Fibroblast of skin of back (primary cell): ENCODE measurements at places on chromosomes 7 and 10.

- DNase-seq, result no peak
These were observed 102.5 kb downstream of the CYTH3 start for GRCh38 chr7:6169805-6170520.

- DNase-seq, result peak; percentile 77
These were observed 28.9 kb downstream of the MGAM start for GRCh38 chr7:142024547-142024946.

DNA sequence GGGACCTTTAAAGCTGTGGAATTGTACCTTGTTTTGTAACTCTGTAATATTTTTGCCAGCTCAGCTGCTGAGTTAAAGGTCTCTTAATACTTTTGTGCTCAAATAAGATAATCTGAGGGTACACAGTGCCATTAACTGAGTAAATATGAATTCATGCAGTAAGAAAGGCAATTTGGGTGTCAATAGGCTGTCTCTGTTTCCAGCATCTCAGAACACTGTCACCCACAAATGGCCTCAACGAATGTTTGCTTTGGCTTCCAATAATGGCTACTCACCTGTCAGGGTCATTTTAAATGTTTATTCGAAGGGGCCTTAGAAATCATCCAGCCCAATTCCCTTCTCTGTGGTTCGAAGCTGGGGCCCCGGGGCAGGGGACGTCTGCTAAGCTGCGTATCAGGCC is 225.4 kb downstream of the ZMYND11 start:
- no peak for DNase-seq

- no peak for DNase-seq
These were observed 56.6 kb downstream of the VOPP1 start for GRCh38 chr7:55515569-55516279.

GRCh38 chr10:29896053-29896452 is 163.3 kb downstream of the JCAD start:
- peak; percentile 45 for DNase-seq

DNA sequence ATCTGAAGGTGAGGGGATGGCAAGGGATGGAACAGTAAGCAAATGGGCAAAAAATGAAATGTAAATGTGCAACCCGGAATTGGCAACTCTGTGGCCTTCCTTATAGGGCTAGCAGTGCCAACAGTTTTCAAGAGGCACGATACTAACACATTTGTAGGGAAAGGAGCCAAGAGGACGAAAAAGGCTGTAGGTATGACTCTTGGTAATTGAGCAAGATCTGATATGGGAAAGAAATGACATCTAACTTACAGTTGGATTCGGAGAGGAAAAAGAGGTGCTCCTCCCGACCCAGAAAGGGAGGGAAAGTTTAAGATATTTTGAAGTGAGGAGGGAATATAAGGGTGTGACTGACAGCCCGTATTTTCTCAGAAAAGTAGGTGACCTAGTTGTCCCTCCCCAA is 2.1 kb upstream of the CREM start:
- DNase-seq, result no peak

GRCh38 chr10:27637601-27638000 is 108.0 kb downstream of the MKX start:
- DNase-seq, result peak; percentile 16

GRCh38 chr7:1933066-1933750 is 263.1 kb downstream of the ELFN1 start:
- no peak for DNase-seq

GRCh38 chr10:75978213-75978612 is 546.8 kb downstream of the LRMDA start:
- peak; percentile 73 for DNase-seq

DNA sequence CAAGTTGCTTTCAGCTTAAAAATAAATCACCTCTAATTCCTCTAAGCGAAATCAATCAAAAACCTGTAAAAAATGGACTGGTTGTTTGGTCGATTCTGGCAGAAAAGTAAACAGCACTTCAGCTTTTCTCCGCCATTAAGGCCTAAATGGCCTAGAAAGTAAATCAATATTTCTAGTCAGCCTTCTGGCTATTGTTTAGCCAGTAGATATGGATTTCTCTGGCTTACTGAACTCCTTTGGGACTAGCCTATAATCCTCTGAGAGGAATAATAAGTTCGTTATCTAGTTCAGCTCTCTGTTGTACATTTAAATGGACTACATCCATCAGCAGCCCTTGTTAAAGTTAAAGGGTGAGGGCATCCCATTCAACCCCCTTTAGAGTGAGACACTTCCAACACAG is 400.1 kb upstream of the ETV1 start:
- DNase-seq, result no peak

- no peak for DNase-seq
These were observed 146.7 kb upstream of the SP4 start for GRCh38 chr7:21281193-21281592.

DNA sequence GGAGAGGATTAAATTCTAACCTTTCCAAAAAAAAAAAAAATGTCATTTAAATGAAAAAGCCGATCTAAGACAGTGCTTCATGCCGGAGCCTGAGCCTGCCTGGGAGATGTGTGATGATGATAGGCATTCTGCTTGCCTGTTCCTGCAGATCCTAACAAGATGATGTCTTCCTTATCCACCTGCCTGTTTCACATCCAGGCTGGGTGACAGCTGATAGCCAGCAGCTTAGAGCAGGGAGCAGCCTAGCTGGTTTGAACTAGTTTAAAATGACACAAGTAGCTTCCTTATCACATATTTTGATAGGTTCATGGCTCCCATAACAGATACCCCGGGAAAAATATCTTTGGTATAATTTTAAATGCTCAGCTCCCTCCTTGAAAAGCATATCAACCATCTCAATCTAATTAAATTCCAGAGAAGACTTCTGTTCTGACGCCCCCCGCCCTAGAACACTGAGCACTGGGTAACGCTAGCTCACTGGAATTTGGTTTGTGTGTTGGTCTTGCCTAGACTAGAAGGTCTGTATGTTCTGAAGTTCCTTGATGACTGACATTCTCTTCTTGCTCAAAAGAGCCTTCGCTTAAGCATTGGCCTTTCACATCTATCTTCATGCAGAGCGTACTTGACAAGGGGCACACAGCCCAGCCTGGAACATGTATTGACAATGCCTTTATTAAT is 96.9 kb upstream of the FGFR2 start:
- DNase-seq, result no peak

- DNase-seq, result no peak
These were observed at the start of gene WEE2 for GRCh38 chr7:141708351-141708750. Gene WEE2, plus strand, starts transcription at chr7:141708353. Its CDS starts 406 bp downstream, at chr7:141708759.

- no peak for DNase-seq
These were observed 17.5 kb downstream of the FAM20C start for GRCh38 chr7:209906-210305.

DNA sequence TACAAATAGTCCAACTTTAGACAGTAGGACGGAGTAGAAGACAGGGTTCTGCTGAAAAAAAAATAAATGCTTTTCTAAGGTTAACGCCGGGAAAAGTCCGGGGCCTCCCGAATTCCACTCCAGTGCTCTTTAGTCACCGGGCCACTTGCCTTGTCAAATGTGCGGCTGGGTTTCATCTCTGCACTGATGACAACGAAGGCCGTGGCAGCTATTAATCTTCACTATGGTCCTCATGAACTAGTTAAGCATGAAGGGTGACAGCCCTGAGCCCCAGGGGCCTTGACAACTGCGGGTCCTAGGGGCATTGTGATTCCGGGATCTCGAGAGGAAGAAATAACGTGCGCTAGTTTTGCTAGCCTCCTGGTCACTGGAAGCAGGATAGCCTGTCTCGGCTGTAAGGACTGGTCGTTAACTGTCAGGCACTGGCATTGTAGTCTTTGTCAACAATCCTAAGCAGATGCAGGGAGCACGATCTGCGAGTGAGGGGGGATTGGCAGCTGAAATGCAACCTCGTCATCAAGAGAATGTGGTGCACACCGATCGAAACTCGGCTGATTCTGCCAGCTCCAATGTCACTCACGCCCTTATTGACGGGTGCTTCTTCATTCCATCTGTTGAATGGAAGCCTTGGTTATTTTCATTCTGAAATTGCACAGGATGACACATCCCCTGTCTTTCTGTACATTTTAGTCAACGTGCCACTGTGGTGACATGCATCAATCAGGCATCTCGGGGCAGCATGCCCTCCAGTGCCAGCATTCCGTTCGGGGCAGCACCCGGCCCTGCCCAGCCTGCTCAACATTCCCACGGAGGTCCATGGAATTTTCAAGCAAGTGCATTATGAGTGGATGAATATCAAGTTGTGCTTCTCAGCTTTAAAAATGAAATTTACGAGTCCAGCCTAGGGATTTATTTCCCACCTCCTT is 51.6 kb upstream of the MGMT start:
- DNase-seq, result no peak

- peak; percentile 47 for DNase-seq
These were observed 6.5 kb upstream of the DENND2A start for GRCh38 chr7:140646931-140647647.

- peak; percentile 22 for DNase-seq
These were observed 384.7 kb upstream of the FZD8 start for GRCh38 chr10:36026656-36027390.

GRCh38 chr7:151895631-151896031 is 18.7 kb upstream of the PRKAG2 start:
- no peak for DNase-seq

DNA sequence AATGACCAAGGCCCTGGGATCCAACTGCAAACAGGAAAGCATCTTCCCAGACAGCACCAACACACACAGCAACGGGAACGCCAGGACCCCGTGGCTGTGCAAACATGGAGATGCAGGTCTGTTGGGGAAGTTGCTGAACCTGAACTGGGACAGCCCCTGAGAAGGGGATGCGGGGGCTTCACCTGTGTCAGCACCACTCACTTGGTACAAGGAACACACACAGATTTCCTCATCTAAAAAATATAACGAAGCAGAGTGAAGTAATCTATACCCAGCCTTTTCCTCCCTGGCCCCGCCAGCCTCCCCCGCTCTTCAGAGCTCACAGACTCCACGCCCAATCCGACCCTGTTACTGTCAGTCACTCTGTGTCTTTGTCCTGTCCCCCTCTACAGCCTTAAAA is 93.0 kb downstream of the PTPRN2 start:
- DNase-seq, result no peak

- DNase-seq, result no peak
These were observed 21.2 kb upstream of the OR2AE1 start for GRCh38 chr7:99898023-99898357.

DNA sequence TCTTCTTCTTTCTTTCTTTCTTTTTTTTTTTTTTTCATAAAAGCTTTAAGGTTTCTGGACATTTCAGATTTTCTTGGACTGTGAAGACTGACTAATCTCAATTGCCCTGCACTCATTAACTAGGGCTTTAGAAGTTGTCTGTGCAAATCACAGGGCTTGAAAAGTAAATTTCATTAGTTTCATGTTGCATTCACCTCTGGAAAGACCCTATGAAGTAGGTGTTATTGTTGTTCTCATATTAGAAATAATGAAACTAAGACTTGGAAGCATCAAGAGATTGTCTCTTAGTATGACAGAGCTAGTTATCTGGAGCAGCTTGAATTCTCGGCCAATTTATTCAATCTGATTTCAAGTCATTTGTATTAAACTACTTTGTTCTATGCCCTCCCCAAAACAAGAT is 28.2 kb upstream of the SEMA3D start:
- no peak for DNase-seq

- DNase-seq, result peak; percentile 81
These were observed 29.6 kb downstream of the SKIDA1 start for GRCh38 chr10:21495752-21496342.

- no peak for DNase-seq
These were observed 123.5 kb upstream of the SHH start for GRCh38 chr7:155935726-155936125.

DNA sequence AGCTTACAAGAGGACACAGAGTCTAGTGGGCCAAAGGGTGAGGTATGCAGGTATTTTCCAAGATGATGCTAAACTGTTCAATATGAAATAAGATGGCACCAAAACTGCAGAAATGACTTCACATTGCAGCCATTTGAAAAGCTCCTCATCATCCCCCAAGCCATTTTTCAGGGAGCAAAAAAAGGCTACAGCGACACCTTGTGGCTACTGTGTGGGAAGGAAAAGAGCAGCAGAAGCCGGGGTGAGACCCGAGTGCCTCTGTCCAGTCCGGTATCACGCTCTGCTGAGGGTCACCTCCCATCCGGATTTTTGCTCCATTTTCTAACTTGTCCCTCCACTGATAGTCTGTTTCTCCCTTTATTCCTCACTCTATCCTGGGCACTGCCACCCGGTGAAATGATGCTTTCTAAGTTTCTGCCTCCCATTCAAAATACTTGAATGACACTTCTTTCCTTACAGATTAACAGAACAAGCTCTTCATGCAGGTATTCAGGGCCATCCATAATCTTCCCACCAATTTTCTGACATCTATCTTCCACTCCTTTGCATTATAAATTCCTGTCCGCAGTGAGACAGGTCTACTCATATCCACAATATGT is 220.2 kb downstream of the DGKI start:
- DNase-seq, result peak; percentile 63

GRCh38 chr7:131285556-131285955 is 42.1 kb upstream of the MKLN1 start:
- no peak for DNase-seq

GRCh38 chr10:90041585-90041984 is 340.2 kb downstream of the KIF20B start:
- DNase-seq, result no peak

DNA sequence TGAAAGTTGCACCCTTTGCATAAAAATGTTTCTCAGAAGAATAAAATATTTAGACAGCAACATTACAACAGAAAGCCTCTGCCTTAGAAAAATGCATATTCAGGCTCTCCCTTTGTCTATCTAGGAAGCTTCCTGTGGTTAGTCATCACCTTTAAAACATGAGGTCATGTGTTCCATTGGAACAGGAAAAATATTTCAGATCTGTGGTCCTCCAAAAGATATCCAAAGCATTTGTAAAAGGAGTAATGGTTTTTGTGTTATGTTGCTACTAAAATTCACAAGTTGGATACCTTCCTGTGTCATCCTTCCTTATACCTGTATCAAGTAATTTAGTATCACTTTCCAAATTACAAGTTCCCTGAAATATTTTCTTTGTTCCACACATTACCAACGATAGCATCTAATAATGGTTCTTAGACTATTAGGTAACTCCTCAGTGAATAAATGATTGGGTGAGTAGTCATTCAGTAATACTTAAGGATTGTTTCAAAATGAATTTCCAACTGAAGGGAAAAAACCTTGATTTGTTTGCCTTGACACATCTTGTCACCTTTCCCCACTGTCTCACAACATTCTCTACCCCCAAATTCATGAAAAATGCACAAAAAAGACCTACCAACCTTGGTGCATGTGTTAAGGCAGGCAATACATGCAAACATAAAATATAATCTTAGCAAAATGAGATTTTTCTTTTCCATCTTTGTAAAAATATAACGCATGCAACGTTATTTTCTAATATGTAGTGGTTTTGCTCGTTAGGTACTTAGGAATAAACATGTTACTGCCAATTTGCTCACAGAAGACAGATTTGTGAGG is 19.7 kb upstream of the RHOBTB1 start:
- DNase-seq, result peak; percentile 83

DNA sequence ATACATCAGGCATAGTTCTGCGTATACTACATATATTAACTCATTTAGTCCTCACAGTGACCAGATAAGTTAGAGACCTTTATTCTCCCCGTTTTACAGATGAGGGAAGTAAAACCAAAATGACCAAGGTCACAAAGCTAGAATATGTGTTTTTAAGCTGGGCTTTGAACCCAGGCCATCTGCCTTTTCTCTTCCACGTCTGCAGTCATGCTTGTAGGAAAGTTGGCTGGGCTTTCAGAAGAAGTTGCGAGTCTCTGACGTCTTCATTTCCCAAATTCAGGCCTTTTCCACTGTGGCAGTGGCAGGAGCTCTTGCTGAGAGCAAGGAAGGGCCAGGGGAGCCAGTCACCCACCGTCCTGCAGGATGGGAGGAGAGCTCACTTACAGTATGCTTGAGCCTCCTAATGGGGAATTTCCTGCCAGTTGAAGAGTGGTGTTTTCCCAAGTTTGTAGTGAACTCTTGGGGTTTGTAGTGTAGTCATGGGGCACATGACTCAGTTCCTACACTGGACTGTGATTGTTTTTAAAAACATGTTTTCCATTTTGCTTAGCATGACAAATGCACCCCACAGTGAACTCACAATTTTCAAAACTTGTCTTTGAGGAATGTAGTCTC is 34.2 kb downstream of the CYP17A1 start:
- peak; percentile 97 for DNase-seq
